Skin of body (tissue), 3 donors: ENCODE measurements at places on chromosomes 3 and 15.

DNA sequence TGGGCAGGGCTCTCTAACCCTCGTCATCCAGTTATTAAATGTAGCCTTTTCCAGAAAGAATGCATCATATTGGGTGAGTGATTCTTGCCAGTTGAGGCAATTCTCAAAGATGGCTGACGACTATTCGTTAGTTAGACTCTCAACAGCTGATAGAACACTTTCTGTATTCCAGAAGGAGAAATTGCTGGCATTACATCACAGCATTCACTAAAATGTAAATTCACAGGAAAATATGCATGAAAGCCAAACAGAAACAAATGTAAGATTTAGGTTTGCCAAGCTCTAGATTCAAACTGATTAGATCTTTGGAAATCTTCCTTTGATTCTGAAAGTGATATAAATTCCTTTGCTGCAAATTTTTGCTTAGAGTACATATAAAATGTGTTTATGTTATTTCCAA lies 1501.0 kb downstream of the SI start:
- DNase-seq, result peak; percentile 4

- DNase-seq, result no peak
These were observed 14.7 kb downstream of the EDEM1 start for GRCh38 chr3:5202222-5202621.

GRCh38 chr3:156535162-156535627 lies 19.7 kb downstream of the SSR3 start:
- DNase-seq, result peak; percentile 82

DNA sequence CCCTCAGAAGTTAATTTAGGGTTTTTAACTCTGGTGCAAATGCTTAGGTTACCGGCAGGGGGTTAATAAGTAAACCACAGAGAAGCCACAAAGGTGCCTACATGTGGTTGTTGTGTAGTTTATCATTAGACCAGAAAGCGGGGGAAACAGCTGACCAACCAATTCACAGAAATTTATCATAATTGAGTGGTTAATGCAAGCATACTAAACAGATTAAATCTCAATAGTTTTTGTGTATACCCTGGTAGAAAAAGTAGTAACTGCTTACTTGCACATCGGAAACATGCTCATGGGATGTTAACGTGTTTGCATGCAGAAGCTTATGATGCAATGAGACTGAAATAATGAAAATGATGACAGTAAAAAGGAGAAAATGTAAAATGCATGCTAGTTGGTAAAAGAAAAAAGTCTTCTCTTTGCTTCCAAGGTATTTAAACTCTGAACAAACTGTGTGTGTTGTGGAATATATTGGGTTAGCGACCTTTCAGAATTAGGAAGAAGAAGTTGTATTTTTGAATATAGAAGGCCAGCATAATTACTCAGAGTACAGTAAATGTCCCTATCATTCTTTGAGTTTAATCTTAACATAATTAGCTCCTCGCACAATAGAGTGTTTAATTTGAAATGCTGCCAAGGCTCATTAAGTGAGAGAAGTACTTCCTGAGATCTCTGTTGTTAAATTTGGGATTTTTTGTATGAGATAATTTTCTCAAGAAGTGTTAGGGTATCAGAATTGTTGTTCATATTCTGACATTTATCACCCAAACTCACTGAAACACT lies 316.2 kb downstream of the PTPRG start:
- DNase-seq, result no peak

DNA sequence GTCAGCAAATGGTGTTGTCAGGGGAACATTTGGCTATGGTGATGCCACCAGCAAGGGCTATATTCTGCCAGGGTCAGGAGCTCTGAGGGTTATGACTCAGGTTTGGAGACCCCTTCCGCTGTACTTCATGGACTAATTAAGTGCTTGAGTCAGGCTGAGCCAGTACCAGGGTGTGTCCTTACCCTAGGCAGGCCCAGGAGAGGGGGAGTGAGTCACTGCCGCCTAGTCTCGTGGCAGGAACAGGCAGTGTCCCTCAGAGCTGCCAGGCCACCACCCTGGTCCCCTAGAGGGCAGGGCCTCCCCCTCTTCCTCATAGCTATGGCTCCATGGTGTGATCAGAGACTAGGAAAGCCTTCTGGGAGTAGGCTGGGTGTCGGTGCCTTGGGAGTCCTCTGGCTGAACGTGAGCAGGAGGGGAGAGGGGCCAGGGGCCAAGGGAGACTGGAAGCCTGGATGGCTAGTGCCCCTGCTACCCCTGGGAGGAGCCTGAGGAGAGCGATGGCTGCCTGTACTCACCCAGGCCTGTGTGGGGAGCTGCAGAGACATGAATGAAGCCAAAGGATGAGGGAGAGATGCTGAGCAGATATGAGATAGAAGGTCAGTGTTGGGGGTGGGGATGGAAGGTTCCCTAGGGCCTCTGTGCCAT lies 10.6 kb downstream of the MAPKAPK3 start:
- no peak for DNase-seq

DNA sequence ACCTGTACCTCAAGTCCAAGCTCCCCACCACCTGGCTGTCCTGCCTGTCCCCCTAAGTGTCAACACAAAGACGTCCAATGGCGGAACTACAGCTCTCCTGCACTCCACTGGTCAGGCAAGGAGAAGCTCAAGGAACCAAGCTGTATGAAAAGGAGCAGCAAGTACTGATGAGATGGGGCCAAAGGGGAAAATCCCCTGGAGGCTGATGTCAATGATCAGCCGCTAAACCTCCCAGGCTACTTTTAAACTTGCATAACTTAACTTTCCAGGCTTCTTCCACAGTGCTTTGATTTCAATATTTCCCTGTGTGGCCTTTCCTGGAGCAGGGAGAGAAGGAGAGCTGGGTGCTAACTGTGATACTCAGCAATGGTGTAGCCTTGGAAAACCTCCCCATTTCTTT lies 35.0 kb downstream of the TM4SF4 start:
- no peak for DNase-seq

DNA sequence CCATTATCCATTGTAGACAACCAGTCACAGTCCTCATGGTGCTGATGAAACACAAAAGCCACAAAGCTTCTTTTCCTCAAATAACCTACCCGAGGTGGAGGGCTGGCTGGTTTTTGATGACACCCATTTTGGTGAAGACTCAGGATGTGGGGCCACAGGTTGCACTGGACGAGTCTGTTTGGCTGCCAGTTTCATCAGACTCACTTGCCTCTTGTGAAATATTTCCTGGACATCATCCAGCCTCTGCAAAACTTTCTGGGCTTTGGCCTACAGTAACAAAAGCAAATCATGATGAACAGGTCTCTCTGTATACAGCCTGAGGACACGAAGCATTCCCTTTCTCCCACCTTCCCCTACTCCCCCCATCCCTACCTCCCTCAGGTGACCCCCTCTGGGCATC lies 42.2 kb downstream of the B3GNT5 start:
- DNase-seq, result no peak
